ENCODE measurements at places on chromosomes 7 and 10. TPM values are rescaled to one million over a fixed set of nuclear protein-coding genes. Genes with fewer than 3 reads are reported as not detected.
A peak's percentile ranks its signal among the peaks of the same experiment; 100 is the strongest.

ZNF655 gene
- total RNA-seq: 63.1 TPM

IL15RA gene
- 36.7 TPM for total RNA-seq

DNA sequence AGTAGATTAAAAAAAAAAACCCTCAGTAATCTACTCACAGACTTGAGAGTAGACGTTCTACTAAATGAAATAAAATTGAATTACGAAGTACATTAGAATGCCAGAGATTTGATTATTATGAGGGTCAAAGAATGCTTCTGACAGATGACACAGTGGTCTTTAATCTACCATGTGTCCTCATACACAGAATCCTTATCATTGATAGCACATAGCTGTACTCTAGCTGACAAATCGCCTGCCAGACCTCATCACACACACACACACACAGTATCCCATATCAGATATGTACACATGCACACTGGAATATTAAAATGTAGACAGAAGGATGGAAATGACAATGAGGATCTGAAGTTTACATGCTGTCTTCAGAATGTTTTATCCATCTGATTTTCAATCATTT lies 104.6 kb downstream of the SORCS1 start:
- DNase-seq: no peak

GRCh38 chr7:78535655-78536054 lies 737.1 kb downstream of the PHTF2 start:
- no peak for DNase-seq

DNA sequence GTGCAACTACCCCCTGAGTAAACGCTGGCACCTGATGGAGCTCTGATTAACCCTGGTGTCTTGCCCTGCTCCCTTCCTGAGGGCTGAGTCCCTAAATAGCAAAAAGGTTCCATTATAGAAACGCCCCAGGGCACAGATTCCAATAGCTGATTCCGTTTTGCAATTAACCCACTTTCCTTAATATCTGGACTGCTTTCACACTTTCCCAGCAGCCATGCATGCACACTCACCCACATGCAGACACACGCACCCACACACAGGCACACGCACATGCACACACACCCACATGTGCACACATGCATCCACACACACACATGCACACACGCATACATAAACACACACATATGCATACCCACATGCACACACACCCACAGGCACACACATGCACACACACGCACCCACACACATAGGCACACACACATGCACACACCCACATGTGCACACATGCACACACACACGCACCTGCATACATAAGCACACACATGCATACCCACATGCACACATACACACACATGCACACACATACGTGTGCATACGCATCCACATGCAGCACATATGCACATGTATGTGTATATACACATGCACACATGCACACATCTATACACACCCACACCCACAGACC lies 129.3 kb downstream of the PAXIP1 start:
- DNase-seq: peak; percentile 15

DNA sequence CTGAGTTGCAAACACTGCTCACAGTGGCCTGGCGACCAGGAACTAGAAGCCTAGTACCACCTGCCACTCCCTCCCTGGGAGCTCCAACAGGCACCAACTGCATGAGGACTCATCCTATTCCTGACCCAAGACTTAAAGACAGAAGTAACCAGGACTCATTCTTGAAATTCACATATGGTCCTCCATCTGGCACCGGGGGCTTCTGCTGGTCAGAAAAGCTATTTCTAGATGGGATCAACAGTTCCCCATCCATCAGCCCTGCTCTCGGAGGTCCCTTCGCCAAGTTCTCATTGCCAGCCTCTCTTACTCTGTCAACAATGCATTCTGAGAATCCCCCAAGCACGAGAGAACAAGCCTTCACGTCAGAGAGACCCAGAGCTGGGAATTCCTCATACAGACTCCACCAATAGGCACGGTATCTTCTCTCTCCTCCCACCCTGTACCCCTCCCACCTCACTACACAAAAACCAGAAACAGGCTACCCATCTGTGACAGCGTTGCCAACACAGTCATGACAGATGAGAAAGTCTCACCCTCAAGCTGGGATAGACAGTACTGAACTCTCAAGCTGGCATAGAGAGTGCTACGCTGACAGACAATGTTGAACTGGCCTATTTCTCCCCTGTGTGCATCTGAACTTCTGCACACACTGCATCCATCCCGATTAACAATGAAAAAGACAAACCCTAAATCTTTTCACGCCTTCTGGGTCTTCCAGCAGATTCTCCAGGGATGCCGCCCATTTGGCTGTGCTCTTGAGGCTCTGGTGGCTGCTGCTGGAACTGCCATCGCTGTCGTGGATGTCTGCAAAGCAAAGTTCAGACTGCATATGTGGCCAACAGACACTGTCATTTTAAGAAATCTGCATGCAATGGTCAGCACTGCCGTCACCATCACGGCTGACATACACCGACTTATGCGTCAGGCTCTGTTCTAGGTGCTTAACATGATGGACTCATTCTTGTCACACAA lies 15.6 kb downstream of the RGS10 start:
- DNase-seq: no peak

CALML5 gene
- total RNA-seq: not detected

DNA sequence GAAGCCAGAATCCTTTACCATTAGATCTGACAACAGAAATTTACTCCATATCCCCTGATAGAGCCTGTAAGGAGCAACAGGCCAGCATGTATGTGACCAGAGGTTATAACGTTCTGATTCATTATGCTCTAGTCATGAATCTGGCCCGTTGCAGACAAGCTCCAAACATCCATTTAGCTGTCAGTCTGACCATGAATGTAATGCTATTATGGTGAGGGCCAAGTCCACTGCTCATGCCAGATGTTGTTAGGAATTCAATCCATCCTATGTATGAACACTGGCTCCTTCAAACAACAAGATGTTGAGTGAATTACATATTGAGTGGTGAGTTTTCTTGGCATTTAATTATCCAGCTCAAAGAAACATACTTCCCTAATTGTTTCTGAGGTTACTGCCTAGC lies 610.1 kb upstream of the ANKRD30A start:
- no peak for DNase-seq

- no peak for DNase-seq
These were observed 20.6 kb upstream of the OR2AE1 start for GRCh38 chr7:99897322-99898022.

NOS3 gene
- 42.9 TPM for total RNA-seq

GRCh38 chr7:80249619-80250295 lies 115.1 kb downstream of the GNAI1 start:
- no peak for DNase-seq

- DNase-seq: no peak
These were observed 45.0 kb downstream of the TMEM106B start for GRCh38 chr7:12256090-12256489.

GRCh38 chr7:138902161-138902560 lies 79.0 kb downstream of the KIAA1549 start:
- DNase-seq: no peak

GRCh38 chr7:74302745-74303221 lies 13.6 kb downstream of the CLIP2 start:
- no peak for DNase-seq

BMPER gene
- total RNA-seq: 10.0 TPM

Data from upper lobe of right lung (tissue), 1 donor.